ENCODE measurements at places on chromosomes 3 and 15. TPM values are rescaled to one million over a fixed set of nuclear protein-coding genes. Genes with fewer than 3 reads are reported as not detected.

GCSAM gene
- 0.42 TPM for total RNA-seq

SHC4 gene
- 1.4 TPM for total RNA-seq

LTK gene
- 0.16 TPM for total RNA-seq

TOPBP1 gene
- 18.6 TPM for total RNA-seq

DLEC1 gene
- 0.78 TPM for total RNA-seq
